ENCODE measurements at places on chromosomes 4 and X. TPM values are rescaled to one million over a fixed set of nuclear protein-coding genes. Genes with fewer than 3 reads are reported as not detected.

GC gene
- total RNA-seq = not detected

RAB41 gene
- not detected for total RNA-seq

GRCh38 chrX:154661899-154662298, 8.5 kb upstream of the CTAG2 start:
- no peaks in the 10 kb centered on the region for H3K4me1 ChIP-seq
- peaks cover 3% of the 10 kb centered on the region for H3K27me3 ChIP-seq
- H3K4me3 ChIP-seq = no peak overlapping the region

PDZD4 gene
- total RNA-seq = 7.2 TPM

GRCh38 chrX:46686003-46686645, 72.8 kb downstream of the SLC9A7 start:
- H3K4me3 ChIP-seq = no peak overlapping the region
- no peaks in the 10 kb centered on the region for H3K27me3 ChIP-seq
- peak; percentile 62 for DNase-seq
- H3K4me1 ChIP-seq = no peaks in the 10 kb centered on the region
- no peak overlapping the region for H3K27ac ChIP-seq

DNA sequence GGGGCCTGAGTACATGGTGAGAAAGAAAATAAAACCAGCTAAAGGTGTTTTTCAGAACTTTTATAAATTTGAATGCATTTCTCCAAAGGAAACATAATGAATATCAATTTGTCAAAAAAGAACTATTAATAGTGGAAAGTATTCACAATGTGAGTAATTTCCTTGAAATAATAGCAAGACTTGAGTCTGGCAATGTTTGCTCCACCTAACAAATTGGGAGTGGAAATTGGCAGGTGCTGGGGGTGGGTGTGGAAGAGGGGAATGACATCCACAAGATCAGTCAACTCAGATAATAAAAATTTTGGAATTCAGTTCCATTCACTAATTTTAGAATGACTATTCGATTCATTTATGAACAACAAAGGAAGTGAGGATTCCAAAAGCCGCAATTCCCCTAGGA, 884.8 kb upstream of the SLIT2 start:
- DNase-seq = no peak
- H3K27me3 ChIP-seq = no peaks in the 10 kb centered on the region
- no peak overlapping the region for H3K4me3 ChIP-seq
- no peak overlapping the region for H3K27ac ChIP-seq

DNA sequence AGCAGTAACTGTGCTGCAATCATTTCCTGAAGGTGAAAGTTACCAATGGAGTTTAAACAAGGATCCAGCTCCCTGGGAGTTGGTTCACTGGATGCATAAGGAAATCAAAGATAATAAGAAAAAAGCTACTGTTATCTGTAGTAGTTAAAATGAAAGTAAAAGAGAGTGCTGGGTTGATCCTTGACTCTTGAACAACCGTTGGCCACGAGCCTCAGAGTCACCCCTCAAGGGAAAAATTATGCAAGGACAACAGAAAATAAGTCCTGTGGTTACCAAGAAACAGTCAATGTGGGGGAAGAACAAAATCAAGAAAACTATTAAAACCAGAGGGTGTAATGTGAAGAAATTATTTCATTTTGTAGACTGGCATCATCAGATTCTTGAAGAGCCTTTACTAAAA, 49.7 kb upstream of the DDIT4L start:
- H3K4me3 ChIP-seq = no peak overlapping the region
- no peak for DNase-seq
- no peaks in the 10 kb centered on the region for H3K36me3 ChIP-seq
- no peaks in the 10 kb centered on the region for H3K4me1 ChIP-seq
- no peaks in the 10 kb centered on the region for H3K27me3 ChIP-seq

DNA sequence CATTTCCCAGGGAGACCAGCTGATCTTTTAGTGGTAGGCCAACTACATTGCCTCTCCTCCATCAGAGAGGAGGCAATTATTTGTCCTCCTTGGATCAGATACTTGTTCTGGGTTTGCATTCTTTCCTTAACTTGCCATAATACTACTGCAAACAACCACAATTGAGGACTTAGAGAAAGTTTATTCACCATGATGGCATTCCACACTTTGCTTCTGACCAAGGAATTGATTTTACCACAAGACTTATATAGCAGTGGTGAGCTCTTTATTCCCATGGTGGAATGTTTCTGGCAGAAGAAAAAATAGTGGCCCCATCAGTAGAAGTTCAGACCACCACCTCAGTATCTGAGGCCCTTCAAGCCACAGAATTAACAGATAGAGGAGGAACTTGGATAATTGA, 123.9 kb upstream of the PPP3CA start:
- DNase-seq = no peak
- H3K4me3 ChIP-seq = no peak overlapping the region
- no peak overlapping the region for H3K27ac ChIP-seq
- no peaks in the 10 kb centered on the region for H3K27me3 ChIP-seq
- H3K36me3 ChIP-seq = no peaks in the 10 kb centered on the region

DNA sequence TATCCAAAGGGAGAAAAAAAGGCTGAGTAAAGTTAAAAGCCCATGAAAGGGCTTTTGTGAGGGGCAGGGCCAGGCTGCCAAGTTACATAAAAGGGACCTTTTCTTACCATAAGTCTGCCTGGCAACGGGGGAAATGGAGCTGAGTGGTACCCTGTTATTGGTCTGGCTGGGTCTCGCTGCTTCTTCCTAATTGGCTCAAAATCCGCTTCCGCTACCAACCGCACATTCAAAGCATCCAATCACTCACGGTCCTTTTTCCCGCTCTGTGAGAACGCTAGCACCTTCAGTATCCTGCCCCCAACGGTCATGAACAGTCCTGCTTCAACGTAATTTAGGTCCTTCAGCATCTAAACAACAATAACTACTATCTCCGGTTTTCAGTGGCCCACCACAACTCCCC, 611 bp downstream of the TEX11 start:
- H3K4me3 ChIP-seq = no peak overlapping the region
- H3K4me1 ChIP-seq = no peaks in the 10 kb centered on the region
- H3K27ac ChIP-seq = no peak overlapping the region
- no peaks in the 10 kb centered on the region for H3K27me3 ChIP-seq

NOA1 gene
- 13.6 TPM for total RNA-seq

GRCh38 chr4:25729564-25729963, 73.9 kb downstream of the SLC34A2 start:
- no peaks in the 10 kb centered on the region for H3K36me3 ChIP-seq
- H3K4me1 ChIP-seq = no peaks in the 10 kb centered on the region
- DNase-seq = no peak
- H3K27ac ChIP-seq = no peak overlapping the region

PCSK1N gene
- 46.6 TPM for total RNA-seq

- H3K27me3 ChIP-seq = no peaks in the 10 kb centered on the region
- no peaks in the 10 kb centered on the region for H3K4me1 ChIP-seq
- DNase-seq = peak; percentile 71
- H3K4me3 ChIP-seq = no peak overlapping the region
Observed at GRCh38 chrX:74383611-74384010, 37.7 kb upstream of the SLC16A2 start.

- H3K27me3 ChIP-seq = no peaks in the 10 kb centered on the region
- no peaks in the 10 kb centered on the region for H3K36me3 ChIP-seq
- no peak for DNase-seq
- H3K4me1 ChIP-seq = peaks cover 18% of the 10 kb centered on the region
Observed at GRCh38 chr4:95107004-95107403, 349.2 kb downstream of the BMPR1B start.

GPRASP2 gene
- 3.6 TPM for total RNA-seq

GRCh38 chr4:8391972-8392371, 48.6 kb downstream of the ACOX3 start:
- peak; percentile 72 for DNase-seq
- no peaks in the 10 kb centered on the region for H3K27me3 ChIP-seq
- H3K4me3 ChIP-seq = no peak overlapping the region
- peaks cover 95% of the 10 kb centered on the region for H3K36me3 ChIP-seq
- peak overlapping the region; percentile 68 for H3K27ac ChIP-seq

ERCC6L gene
- total RNA-seq = 1.7 TPM

GRCh38 chr4:172155838-172156345, 342.7 kb downstream of the GALNTL6 start:
- H3K4me1 ChIP-seq = no peaks in the 10 kb centered on the region
- no peak overlapping the region for H3K27ac ChIP-seq
- no peak overlapping the region for H3K4me3 ChIP-seq
- H3K36me3 ChIP-seq = no peaks in the 10 kb centered on the region
- H3K27me3 ChIP-seq = no peaks in the 10 kb centered on the region
- no peak for DNase-seq

- H3K27ac ChIP-seq = no peak overlapping the region
- no peaks in the 10 kb centered on the region for H3K27me3 ChIP-seq
- no peaks in the 10 kb centered on the region for H3K36me3 ChIP-seq
- DNase-seq = no peak
Observed at GRCh38 chr4:89509708-89510281, 202.2 kb upstream of the GPRIN3 start.

CT45A7 gene
- not detected for total RNA-seq

GRCh38 chr4:187469627-187470026, 525.9 kb upstream of the ZFP42 start:
- no peaks in the 10 kb centered on the region for H3K4me1 ChIP-seq
- no peak for DNase-seq
- no peaks in the 10 kb centered on the region for H3K27me3 ChIP-seq
- H3K36me3 ChIP-seq = no peaks in the 10 kb centered on the region

AMOT gene
- total RNA-seq = 8.5 TPM

- H3K27me3 ChIP-seq = no peaks in the 10 kb centered on the region
- H3K4me1 ChIP-seq = no peaks in the 10 kb centered on the region
- H3K27ac ChIP-seq = no peak overlapping the region
- DNase-seq = no peak
- H3K36me3 ChIP-seq = no peaks in the 10 kb centered on the region
Observed at GRCh38 chr4:175674219-175674618, 137.8 kb downstream of the GPM6A start.

GPC3 gene
- total RNA-seq = 137 TPM
